ENCODE measurements at places on chromosomes 11 and 22.

- no peak for DNase-seq
Observed at GRCh38 chr11:90204407-90204806, 18.4 kb downstream of the CHORDC1 start.

GRCh38 chr11:33891714-33892327, at the start of gene LMO2:
LMO2 (minus strand) TSS chr11:33892076; CDS start chr11:33869716, 22,360 bp downstream.
- peak; percentile 49 for DNase-seq

DNA sequence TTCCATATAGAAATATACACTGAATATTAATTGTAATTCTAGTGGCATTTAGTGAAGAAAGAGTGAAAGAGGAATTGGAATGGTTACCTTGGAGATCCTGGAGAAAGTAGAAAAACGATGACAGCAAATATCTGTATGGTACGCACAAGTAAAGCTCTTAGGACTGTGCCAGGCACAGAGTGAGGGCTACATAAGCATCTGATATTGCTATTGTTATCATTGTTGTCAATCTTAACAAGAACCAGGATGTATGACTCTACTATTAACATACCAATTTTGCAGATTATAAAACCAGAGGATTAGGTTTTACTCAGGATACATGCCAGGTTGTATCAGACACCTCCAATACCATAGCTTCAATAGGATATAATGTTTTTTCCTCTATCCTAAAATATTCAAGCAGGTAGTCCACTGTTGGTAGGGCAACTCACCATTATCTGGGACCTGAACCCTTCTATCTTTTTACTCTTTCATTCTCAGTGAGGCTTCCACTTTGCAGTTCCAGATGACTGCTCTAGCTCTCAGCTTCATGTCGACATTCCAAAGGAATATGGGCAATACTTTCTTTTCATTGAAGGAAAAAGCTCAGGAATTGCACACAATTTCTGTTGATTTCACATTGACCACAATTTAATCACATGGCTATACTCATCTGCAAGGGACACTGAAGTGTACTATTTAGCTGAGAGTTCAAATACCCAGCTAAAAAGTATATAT, 73.2 kb downstream of the RAB38 start:
- DNase-seq: no peak

GRCh38 chr11:102626676-102627075, 1.5 kb upstream of the MMP20 start:
- DNase-seq: no peak

GRCh38 chr11:17157761-17158160, 50.0 kb downstream of the PIK3C2A start:
- DNase-seq: no peak

DNA sequence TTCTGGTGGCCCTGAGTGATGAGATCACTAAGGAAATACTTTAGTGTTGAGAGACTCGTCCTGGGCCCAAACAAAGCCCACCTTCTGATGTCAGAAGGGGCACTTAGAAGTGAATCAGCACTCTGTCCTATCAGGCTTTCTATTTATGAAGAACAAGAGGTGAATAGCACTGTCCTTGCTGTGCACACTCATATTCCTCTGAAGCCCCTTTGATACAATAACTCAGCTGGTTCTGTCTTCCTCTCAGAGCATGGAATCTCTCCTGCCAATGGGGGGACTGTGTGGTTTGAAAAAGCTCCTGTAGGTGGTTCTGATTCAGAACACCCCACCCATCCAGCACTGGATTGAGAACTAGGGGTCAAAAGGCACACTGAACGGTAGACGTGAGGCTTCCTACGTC, 348.1 kb downstream of the ETS1 start:
- no peak for DNase-seq

- peak; percentile 56 for DNase-seq
Observed at GRCh38 chr11:66720223-66720898, 8.7 kb downstream of the SPTBN2 start.

DNA sequence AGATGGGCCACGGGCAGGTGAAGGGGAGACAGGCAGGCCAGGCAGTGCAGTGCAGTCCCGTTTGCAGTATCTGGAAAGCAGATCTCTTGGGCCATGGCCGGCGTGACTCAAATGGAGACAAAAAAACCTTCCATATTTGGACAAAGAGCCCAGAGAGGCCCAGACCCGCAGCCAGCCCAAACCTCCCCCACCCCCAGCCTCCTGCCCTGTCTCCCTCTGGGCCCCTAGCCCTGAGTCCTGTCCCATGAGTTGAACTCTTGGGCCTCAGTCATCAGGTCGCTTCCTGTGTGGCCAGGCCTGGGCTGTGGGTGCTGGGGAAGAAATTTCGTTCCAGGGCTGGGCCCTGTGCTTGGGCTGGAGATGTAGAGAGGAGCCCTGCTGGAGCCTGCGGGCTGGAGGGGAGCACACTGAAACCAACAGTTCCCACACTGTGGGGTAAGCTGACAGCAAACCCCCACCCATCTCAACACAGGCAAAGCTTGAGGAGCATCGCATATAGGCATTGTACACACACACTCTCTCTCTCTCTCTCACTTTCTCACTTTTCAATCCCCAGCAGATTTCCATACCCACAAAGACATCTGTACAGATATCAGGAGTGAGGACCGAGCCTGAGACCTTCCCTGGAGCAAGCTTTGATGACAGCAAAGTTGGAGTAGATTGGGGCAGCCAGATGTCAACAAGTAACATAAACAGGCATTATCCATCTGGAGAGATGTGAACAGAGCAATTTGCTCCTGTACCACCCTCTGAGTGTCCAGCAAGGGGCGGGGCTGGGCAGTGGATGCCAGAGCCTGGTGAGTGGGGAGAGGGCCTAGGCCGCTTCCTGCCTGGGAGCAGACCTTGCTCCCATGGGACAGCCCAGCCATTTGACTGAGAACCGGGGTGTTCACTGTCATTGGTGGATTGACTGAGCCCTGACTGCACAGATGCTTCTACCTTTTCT, 17.2 kb downstream of the ARHGEF17 start:
- no peak for DNase-seq

DNA sequence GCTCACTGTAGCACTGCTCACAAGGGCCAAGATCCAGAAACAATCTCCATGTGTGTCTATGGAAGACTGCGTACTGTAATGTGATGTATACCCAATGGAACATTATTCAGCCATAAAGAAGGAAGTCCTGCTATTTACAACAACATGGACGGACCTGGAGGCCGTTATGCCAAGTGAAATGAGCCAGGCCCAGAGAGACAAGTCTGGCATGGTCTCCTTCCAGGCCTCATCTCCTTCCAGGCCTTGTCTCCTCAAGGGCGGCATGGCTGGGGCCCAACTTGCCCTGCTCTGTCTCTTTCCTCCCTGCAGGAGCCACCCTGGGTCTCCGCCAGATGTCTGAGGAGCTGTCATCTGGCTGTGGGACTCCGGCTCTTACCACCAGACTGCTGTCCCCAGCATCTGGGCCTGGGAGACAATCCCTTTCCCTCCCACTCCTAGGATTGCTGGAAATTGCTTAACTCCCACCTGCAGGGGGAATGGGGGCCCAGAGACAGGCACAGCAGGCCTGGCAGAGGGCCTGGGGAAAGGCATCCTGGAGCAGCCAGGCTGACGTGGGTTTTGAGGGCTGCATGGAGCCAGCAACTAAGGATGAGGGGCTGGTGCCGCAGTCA, 1326.6 kb downstream of the TBC1D22A start:
- no peak for DNase-seq

GRCh38 chr11:3855808-3856491, 486 bp downstream of the STIM1 start:
- peak; percentile 51 for DNase-seq

DNA sequence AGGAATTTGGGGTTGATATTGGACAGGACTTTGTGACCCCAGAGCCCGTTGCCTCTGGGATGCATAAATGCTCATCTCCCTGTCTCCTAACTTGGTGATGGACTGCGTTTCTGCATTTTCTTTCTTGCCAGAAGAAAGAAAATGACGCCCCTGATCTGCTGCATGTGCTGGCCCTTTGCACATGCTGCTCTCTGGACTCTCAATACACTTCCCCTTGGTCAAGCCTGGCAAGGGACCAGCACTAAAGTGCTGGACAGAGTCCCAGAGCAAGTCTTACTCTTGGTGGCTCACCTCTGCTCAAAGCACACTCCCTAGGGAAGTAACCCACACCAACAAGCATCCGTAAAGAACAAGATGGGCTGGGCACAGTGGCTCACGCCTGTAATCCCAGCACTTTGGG, 40.7 kb downstream of the MYH9 start:
- DNase-seq: no peak

DNA sequence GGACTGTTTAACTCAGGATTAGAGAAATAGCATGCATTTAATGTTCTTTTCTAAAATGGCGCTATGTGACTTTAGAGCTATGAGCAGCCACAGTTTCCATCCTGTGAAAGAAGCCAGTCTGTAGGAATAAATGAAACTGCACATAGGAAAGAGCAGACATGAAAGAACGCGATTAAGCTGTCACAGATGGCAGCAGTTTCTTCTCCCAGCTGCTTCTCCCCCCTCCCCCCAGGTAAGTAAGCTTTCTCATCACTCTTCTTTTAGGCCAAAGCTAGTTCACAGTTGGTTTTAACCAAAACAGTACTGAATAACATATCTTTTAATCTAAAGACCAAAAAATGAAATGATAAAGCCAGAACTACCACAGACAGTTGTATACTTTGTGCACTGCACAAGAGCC, 266.4 kb downstream of the KCNA4 start:
- no peak for DNase-seq

DNA sequence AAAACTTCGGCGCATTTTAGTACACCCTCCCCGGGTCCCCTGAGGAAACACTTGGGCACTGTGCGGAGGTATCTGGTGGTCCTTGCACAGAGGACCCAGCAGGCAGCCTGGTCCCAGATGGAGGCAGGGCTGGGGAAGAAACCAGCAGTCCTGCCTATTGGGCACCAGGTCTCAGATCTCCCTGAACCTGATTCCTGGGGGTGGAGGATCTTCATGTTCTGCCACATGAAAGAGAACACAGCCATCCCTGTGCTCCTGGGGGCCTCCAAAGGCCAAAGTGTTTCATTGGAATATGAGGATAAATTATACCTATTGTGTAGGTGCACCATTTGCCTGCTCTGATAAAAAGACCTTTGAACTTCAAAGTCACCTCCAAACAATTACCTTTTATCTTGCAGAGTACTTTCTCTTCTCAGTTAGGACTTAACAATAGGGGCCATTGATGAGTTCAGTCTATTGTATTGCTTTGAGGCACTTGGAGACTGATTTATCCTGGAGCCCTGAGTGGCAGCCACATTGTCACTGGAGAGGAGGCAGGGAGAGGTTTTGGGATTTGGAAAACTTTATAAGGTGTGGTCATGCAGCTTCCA, 1.8 kb downstream of the RCN1 start:
- DNase-seq: no peak

GRCh38 chr22:19098157-19098556, 24.1 kb downstream of the DGCR2 start:
- no peak for DNase-seq

DNA sequence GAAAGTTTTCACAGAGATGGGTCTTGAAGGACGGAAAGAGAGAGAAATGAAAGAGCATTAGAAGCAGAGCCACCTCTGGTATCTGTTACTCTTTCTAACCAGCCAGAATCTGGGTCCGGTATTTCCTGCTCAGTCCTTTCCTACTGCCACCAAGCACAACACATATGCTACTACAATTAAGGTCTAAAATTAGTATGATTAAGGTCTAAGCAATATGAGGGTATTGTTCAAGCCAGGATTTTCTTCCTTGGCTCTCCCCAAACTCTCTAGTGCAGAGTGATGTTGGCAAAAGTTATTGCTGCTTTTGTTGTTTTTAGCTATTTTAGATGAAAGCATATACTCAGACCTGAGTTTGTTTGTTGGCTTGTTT, 59.2 kb upstream of the EED start:
- DNase-seq: no peak

DNA sequence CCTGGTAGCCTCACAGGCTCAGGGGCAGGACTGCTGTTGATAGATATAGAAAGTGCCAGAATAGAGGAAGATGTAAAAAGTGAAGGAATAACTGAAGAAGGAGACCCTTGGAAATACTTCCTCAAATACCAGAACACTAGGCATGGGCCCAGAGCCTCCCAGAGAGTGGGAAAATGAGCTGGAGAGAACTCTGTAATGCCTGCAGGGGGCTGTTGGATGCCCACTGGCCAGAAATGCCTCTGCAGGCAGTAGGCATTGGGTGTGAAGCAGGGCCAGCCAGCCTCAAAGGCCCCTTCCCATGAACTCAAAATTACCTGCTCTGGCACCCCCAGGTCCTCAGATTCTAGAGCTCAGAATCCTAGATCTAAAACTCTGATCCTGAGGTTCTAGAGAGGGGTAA, 15.1 kb downstream of the P2RY2 start:
- no peak for DNase-seq

- DNase-seq: no peak
Observed at GRCh38 chr22:44360668-44361381, 48.1 kb upstream of the SHISAL1 start.

- no peak for DNase-seq
Observed at GRCh38 chr11:21295508-21295907, 626.1 kb downstream of the NELL1 start.

DNA sequence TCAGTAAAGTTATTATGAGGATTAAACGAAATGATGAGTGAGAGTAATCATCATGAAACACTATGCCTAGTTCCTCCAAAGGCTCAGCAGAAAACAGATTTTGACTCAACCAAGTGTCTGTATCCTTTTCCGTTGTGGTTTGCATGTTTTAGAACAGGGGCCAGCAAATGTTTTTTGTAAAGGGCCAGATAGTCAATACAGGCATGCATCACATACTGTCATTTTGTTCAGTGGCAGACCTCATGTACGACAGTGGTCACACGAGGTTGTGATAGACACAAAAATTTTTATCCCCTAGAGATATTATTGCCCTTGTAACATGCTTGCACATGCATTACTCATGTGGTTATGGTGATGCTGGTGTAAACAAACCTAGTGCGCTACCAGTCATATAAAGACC, 81.9 kb upstream of the SLC25A18 start:
- no peak for DNase-seq

GRCh38 chr11:122879785-122880184, 2.8 kb upstream of the JHY start:
- DNase-seq: no peak

DNA sequence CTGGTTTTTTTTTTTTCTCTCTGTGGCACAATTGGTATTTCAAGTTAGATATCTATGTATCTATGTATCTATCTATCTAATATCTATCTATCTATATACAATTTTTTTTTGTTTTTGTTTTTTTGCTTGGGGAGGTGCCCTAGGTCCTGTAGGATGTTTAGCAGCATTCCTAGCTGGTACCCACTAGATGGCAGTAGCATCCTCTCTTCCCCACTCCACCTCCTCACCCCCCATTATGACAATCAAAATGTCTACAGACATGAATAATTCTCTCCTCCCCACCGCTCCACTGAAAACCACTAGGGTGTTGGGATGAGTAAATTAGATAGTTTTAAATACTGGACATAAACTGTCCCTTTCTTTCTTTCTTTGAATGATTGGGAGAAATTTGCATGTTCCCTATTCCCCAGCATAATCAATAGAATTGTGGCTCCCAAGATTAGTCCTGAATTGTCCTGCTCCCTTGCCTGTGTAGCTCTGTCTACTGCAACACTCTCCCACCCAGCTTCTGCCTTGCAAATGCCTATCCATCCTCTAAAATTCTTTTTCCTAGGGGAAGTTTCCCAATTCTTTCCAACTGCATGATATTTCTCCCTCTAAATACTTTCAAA, 1152.4 kb downstream of the LRRC4C start:
- peak; percentile 18 for DNase-seq
